Activated T-helper 1 cell treated with anti-CD3 and anti-CD28 coated beads, Interleukin-12 subunit alpha, Interleukin-12 subunit beta, Interleukin-2, Interleukin-4 antibody, amounts not matched to agents 30 ng/mL and 10 ng/mL and 1 ng/mL, durations not matched to agents 14 hours and 24 hours and 36 hours (primary cell): ENCODE measurements at places on chromosomes 5 and 9. TPM values are rescaled to one million over a fixed set of nuclear protein-coding genes. Genes with fewer than 3 reads are reported as not detected.

The ARID3C gene
- 0.23 TPM in 1 of 2 replicates, not detected in the other for total RNA-seq

- DNase-seq = no peak
Observed at GRCh38 chr5:179304466-179304865, 40.8 kb downstream of the ADAMTS2 start.

The C9orf153 gene
- total RNA-seq = 0.34 TPM in 1 of 2 replicates, not detected in the other

The LCP2 gene
- 350 and 351 TPM in 2 replicates for total RNA-seq

The FGF10 gene
- total RNA-seq = not detected in 2 replicates

DNA sequence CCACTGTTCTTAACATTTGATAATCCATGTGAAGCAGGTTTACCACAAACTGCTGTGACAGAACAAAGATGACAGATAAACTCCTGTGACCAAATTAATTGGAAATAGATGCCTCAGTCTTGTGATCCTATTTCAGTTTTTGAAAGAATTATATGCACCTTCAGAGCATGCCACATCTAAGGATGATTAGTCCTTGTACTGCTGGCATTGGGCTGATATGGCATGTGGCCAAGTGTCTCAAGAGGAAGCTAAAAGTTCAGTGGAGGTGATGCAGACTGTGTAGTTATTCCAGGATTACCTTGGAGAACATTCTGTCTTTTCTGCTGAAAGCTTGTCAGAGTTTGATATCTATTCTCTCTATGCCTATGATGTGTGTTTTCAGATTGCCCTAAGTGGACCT is 314.4 kb upstream of the EFNA5 start:
- DNase-seq = no peak

The NXNL2 gene
- not detected in 2 replicates for total RNA-seq

GRCh38 chr5:69432412-69433206 is 17.7 kb downstream of the MARVELD2 start:
- no peak for DNase-seq

The CENPK gene
- 81.0 and 85.1 TPM in 2 replicates for total RNA-seq

GRCh38 chr5:73633060-73633459 is 7.1 kb downstream of the ARHGEF28 start:
- no peak for DNase-seq

DNA sequence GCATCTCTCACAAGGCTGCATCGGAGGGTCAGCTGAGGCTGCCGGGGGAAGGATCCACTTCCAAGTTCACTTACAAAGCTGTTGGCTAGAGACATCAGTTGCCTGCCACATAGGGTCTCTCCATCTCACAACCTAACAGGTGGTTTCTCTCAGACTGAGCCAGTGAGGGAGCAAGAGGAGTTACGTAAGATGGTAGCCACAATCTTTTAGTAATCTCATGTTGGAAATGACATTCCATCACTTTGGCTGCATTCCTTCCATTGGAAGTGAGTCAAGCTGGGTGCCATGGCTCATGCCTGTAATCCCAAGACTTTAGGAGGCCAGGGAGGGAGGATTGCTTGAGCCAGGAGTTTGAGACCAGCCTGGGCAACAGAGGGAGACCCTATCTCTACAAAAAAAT is 7.4 kb upstream of the GRK6 start:
- DNase-seq = no peak
